GM12864 (cell line): ENCODE measurements at places on chromosomes 5 and 9.

DNA sequence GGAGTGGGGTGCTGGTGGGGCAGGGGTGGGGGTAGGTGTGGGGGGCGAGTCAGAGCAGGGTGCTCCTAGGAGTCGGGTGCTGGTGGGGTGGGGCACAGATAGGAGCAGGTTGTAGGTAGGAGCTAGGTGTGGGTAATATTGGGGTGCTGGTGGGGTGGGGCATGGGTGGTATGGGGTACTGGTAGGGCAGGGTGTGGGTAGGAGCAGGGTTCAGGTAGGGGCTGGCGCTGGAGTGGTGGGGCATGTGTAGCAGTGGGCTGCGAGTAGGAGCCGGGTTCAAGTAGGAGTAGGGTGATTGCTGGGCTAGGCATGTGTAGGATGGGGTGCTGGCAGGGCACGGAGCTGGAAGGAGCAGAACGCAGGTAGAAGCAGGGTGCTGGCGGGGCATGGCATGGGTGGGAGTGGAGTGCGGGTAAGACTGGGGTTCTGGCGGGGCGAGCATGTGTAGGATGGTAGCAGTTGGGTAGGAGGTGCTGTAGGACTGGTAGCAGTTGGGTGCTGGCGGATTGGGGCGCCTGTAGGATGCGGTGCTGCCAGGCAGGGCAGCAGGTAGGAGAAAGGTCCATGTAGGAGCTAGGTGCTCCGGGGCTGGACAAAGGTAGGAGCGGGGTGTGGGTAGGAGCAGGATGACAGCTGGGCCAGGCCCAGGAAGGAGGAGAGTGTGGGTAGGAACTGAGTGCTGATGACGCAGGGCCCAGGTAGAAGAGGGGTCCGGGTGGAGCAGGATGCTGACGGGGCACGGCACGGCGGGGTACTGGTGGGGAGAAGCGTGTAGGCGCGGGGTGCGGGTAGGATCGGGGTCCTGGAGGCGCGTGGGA, 105.5 kb upstream of the SIMC1 start:
- DNase-seq: no peak

GRCh38 chr9:13661014-13661413, 381.5 kb upstream of the MPDZ start:
- no peak for DNase-seq

DNA sequence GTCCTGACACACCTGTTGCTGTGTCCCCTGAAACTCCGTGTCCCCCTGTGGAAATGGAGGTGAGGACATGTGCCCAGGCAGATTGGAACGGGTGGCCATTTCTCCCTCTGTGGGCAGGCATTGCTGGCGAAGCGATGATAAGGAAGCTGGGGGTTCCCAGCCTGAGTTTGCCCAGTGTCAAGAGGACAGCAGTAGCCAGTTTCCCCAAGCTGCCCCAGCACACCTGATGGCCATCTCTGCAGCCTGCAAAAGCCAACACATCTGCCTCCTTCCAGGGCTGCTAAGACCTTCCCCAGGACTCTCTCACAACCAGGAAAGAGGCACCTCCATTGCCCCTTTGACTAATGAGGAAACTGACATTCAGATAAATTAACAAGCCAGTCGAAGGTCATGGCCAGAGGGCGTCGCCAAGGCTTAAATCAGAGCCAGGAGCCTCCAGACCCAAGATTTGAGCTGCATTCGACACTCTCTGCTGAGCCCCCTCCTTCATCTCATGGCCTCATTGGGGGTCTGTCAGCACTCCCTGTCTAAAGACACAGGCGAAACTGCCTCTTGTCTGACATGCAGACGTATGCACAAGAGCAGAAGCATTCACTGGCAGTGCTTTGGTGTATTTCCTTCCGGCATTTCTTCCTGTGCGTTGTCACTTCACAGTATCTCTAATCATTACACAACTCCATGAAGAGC, 10.4 kb upstream of the WNK2 start:
- DNase-seq: no peak

DNA sequence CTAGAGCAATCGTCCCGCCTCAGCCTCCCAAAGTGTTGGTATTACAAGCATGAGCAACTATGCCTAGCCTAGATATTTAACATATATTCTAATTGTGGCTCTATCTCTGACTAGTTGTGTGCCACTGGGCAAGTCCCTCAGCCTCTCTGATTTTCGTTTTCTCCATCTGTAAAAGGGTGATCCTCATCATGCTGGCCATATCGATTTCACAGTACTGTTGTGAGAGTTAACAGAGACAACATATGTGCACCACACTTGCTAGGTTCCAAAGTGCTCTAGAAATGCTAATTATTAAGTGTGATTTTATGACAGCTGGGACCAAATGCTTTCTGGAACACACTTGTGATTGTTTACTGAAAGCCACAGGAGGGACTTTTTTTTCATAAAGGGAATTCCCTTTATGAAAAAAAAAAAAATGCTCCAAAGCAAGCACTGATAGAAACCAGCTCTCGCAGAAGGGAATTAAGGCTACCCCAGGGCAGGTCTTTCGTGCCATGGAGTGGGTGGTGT, 78.5 kb upstream of the EPB41L4B start:
- DNase-seq: no peak

- no peak for DNase-seq
Measured at GRCh38 chr5:173858021-173858669, 30.0 kb upstream of the CPEB4 start.

- no peak for DNase-seq
Measured at GRCh38 chr5:42555797-42556196, 132.6 kb downstream of the GHR start.

- DNase-seq: no peak
Measured at GRCh38 chr9:130970052-130970451, 31.0 kb upstream of the FIBCD1 start.

- DNase-seq: no peak
Measured at GRCh38 chr5:60540856-60541805, 158.8 kb downstream of the DEPDC1B start.

- DNase-seq: no peak
Measured at GRCh38 chr9:16637911-16638310, 232.6 kb downstream of the BNC2 start.

- no peak for DNase-seq
Measured at GRCh38 chr5:1492757-1493156, 31.0 kb downstream of the LPCAT1 start.

- no peak for DNase-seq
Measured at GRCh38 chr5:113514289-113514635, 768 bp downstream of the YTHDC2 start.

- DNase-seq: no peak
Measured at GRCh38 chr5:15103130-15103529, 231.6 kb upstream of the ANKH start.

DNA sequence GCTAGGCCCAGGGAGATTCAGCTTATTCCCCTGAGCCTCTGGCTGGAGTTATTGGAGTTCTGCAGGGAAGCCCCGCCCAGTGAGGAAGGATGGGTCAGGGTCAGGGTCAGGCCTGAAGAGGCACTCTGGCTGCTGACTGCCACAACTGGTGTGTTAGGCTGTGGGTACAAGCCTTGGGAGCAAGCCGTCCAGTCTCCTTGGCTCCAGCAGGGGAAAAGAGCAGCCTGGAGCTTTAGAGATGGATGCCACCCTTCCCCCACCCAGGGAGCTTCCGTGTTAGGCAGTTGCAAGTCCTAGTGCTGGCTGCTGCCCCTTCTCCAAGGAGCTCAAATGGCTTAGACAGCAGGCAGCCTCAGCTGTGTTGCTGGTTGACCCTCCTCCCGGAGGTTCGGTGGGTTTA, 34.4 kb upstream of the TAF11L2 start:
- no peak for DNase-seq

DNA sequence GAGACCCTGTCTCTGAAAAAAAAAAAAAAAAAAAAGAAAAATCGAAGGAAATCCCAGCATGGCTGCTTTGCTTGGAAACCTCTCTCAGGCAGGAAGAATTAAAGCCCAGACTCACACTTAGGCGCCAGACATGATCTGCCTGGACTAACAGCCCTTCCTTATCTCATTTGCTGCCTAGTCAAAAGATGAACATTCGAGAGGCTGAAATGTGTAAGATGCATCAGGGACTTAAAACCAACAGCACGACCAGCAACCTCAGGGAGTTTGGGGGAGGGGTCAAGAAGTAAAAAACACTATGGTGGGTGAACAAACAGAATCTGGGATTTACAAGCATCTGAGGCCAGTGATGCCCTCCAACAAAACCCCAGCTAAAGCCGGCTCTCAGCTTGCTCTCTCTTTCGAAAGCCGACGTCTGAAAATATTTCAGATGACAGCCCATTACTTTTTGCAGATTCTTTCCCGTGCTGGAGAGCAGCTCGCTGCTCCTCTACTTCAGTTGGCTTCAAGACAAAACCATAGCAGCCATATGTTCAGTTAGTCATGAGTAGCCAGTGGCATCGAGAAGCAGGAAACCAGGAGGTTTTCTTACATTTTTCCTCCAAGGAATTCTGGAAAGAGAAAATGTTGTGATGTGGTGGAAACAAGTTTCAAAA, 249.9 kb downstream of the MARCHF11 start:
- no peak for DNase-seq

DNA sequence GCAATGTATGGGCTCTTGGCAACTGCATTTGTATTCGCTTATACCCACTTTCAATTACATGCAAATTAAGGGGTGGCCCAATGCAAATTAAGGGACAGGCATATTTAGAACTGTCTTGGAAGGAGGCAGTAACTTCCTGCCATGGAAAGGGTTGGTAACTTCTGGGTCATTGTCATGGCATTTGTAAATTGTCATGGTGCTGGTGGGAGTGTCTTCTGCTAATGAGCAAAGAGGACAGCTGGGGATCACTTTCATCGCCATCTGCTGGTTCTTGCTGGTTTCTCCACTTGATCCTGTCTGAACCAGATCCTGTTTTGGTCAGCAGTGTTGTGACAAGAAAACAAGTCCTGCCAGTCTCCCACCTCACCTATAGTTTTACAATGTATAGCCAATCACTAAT, 23.3 kb upstream of the UGT3A2 start:
- no peak for DNase-seq

- DNase-seq: no peak
Measured at GRCh38 chr5:9622971-9623421, 7.2 kb downstream of the TAS2R1 start.

GRCh38 chr9:81032831-81033230, 656.5 kb downstream of the TLE1 start:
- DNase-seq: no peak

DNA sequence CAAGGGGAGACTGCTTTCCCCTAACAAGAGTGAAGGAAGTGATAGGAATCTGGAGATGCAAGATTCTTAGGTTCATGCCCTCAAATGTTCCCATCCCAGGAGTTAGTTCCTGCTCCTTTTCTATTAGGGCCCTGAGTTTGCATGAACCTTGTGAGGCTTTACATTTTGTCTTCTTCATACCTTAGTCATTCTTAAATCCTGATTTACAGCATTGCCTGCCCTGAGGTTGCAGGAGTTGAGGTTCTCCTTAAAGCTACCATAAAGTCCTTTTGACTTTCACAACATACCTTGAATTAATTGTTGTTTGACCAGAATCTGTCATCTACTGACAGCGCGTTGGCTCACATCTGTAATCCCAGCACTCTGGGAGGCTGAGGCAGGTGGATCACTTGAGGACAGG, 151.5 kb upstream of the ABCA1 start:
- DNase-seq: no peak

DNA sequence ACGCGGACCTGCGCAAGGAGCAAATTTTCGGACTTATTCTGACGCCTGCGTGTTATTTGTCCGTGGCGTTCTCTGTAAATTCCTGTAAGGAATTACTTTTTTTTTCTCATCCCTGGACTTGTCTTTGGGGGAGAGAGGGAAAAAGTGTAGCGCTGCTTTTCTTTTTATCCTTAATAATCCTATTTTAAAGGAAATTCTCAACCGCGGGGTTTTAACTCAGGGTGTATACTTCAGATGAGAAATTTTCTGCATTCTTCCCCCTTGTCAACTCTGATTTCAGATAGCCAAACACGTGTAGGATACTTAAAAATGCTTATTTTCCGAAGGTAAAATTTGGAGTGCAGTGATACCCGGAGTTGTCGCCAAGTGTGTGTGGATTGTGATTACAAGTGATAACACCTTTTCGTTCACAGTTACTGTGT, 853 bp downstream of the DCP2 start:
- DNase-seq: no peak

DNA sequence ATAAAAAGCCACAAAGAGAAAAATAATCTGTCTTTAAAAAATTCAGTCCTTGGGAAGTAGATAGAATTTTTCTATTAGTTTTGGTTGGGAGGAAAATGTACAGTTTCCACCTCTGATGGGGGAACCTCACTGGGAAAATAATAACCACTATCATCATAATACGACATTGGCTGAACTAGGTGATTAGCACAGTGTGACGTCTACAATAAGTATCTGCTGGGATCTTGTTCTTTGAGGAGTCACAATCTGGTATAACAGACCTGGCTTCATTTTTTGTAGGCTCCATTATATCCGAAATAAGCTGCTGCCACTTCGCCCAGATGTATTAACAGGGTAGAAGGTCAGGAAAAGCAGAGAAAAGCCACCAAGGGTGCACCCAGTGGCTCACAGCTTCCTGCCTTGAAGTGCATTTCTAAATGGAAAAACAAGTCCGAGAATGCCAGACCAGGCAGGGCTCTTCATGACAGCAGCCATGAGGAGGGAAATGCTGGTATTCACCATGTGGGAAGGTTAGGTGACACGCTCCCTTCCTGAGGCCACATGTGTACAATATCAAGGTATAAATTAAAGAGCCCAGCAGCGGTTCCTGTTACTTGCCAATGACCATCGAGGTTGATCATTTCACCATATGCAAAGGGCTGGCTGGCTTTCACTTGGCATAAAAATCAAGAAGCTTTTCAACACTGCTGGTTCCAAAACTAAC, 152.8 kb downstream of the PRELID2 start:
- DNase-seq: no peak

GRCh38 chr5:147559749-147560148, 49.9 kb upstream of the DPYSL3 start:
- DNase-seq: no peak

GRCh38 chr9:114166614-114167572, 11.6 kb downstream of the COL27A1 start:
- DNase-seq: no peak

GRCh38 chr5:167233507-167234220, 1057.8 kb upstream of the WWC1 start:
- DNase-seq: no peak

DNA sequence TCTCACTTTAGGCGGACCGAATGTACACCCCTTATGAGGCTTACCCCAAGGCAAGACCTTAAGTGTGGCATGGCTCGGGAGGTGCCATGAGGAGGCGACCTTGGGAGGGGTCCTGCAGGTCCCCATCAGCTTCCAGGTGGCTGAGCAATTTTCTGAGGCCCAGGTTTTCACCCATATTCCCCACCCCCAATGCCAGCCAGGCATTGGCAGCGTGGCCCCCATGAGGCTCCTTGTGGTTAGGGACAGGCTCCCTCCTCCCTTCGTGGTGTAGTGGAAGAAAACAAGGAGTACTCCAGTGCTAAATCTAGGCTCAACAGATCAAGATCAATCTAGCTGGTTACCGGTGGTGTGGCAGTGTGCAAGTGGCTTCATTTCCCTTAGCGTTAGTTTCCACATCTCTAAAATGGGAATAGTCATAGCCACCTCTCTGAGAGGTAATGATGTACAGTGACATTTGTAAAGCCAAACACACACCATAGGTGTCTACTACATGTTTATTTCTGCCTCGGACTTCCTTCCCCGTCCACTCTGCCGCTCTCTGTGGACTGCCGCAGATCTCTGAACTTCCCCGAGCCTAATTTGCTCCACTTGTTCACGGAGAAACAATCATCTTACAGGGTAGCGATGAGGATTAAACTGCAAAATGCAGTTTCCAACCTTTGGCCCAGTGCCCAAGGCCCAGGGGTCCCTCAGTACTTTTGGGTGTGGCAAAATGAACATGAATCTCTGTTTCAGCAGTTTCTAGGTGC, 8.4 kb downstream of the LHX2 start:
- DNase-seq: no peak
